CD8-positive, alpha-beta T cell (primary cell): ENCODE measurements at places on chromosomes 16 and 17.

DNA sequence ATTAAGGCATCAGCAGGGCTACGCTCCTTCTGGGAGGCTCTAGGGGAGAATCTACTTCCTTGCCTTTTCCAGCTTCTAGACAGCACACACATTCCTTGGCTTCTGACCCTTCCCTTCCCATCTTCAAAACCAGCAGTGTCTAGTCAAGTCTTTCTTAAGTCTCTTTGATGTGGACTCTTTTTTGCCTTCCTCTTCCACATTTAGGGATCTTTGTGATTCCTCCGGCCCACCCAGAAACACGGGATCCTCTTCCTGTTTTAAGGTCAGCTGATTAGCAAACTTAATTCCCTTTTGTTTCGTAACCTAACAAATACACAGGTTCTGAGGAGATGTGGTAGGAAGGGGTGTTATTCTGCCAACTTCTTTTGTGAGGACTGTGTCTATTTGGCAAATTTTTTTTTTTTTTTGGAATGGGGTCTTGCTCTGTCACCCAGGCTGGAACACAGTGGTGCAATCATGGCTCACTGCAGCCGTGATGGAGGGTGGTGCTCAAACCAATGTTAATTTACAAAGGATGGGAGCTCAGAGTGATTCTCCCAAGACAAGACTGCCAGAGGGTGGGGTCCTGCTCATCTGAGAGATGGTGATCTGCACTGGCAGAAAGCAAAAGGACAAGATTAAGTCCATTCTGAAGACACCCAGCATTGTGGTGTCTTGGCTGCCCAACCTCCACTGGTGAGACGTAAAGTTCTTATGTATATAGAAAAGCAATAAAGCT lies 14.7 kb downstream of the KNOP1 start:
- DNase-seq = no peak

DNA sequence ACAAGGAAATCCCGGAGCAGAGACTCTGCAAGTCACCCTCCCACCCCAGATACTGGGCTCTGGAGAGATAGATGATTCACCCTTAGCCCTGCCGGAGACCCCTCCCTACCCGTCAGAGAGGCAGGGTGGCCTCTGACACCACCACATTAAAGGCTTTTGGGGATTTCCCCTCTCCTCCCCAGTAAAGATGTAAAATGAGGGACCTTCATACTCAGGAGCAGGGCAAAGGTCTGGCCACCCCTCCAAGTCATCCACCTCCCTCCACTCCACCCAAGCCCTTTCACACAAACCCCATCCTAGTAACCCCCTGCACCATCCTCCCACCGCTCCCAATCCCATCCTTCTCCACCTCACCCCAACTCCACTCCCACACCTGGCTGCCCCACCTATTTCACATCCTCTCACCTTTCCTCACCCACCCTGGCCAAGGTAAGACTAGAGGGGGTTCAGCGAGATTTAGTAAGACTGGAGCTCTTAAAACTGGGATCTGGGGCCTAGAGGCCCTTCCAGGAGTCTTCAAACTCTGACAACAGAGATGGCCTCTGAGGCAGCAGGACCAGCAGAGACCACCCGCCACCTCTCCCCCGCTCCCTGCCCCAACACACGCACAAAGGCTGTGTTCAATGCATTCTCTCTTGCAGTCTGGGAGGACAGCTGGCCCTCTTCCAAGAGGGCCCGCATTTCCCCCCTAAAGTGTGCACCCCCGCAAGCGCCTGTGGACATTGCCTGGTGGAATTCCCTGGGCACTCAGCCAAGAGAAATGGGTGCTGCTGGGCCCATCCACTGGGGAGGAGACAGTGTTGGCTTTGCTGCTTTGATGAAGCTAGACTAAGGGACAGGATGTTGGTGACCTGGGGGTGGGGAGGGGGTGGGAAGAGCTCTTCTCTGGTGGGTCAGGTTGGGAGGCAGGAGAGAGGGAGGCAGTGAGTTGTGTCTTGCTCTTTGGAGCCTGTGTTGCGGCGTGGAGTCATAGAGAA lies 1.1 kb downstream of the ABAT start:
- peak; percentile 49 for DNase-seq

GRCh38 chr17:13995856-13996271 lies 73.4 kb upstream of the COX10 start:
- no peak for DNase-seq

DNA sequence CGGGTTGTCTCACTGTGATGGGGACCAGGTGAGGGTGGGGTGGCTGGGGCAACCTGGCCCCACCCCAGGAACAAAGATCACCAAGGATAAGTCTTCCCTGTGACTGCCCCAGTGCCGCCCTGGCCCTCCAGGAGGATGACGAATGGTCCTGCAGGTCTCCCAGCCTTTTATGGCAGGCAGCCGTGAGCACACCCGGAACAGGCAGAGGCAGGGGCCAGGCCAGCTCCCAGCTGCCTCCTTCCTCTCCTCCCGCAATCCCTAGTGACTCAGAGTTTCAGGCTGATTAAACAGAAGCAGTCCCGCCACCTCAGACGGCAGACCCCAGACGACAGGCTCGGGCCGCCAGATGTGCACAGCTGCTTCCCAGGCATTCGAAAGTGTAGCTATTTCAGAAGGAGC lies 13.3 kb downstream of the JUP start:
- DNase-seq = no peak

DNA sequence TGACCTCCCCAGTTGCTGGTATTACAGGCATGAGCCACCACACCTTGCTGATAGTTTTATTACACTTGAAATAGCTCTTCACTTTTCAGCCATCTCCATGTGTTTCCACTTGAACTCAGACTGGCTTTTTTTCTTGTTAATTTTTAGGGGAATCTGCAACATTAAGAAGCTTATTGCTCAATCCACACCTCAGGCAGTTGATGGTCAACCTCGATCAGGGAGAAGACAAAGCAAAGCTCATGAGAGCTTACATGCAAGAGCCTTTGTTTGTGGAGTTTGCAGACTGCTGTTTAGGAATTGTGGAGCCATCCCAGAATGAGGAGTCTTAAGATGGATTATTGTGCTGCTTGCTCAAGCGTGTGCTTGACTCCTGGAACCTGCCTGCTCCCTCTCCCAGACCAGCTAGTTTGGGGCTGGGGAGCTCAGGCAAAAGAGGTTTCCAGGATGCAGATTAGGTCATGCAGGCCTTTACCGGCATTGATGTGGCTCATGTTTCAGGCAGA lies 8.6 kb downstream of the ZNHIT3 start:
- DNase-seq = no peak

- no peak for DNase-seq
Observed at GRCh38 chr16:72609933-72610332, 438.0 kb upstream of the PMFBP1 start.

DNA sequence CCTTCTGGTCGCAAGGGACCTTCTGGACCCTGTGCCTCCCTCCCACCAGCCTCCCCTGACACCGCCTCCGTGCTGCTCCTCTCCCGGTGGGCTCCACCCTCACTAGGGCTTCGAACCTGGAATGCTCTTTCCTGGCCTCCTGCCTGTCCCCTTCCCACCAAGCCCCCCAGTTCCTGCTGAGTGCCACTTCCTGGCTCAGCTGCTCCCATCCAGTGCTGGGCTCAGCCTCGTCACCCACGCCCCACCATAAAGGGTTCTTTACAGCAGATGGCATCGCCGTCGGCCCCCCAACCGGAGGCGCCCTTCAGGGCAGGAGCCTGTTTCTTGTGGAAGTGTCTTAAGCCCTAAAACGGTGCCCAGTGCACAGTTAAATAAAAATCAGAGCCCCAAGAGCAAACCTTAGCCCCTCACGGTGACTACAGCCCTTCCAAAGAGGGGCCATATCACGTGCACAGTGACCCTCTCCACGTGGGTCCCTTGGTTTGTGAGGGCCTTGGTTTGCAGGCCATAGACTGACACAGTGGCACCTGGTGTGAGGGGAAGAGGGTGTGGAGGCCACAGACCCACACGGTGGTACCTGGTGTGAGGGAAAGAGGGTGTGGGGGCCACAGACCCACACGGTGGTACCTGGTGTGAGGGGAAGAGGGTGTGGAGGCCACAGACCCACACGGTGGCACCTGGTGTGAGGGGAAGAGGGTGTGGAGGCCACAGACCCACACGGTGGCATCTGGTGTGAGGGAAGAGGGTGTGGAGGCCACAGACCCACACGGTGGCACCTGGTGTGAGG lies 111.4 kb downstream of the METRNL start:
- no peak for DNase-seq

- no peak for DNase-seq
Observed at GRCh38 chr16:2223942-2224486, 623 bp downstream of the E4F1 start.

DNA sequence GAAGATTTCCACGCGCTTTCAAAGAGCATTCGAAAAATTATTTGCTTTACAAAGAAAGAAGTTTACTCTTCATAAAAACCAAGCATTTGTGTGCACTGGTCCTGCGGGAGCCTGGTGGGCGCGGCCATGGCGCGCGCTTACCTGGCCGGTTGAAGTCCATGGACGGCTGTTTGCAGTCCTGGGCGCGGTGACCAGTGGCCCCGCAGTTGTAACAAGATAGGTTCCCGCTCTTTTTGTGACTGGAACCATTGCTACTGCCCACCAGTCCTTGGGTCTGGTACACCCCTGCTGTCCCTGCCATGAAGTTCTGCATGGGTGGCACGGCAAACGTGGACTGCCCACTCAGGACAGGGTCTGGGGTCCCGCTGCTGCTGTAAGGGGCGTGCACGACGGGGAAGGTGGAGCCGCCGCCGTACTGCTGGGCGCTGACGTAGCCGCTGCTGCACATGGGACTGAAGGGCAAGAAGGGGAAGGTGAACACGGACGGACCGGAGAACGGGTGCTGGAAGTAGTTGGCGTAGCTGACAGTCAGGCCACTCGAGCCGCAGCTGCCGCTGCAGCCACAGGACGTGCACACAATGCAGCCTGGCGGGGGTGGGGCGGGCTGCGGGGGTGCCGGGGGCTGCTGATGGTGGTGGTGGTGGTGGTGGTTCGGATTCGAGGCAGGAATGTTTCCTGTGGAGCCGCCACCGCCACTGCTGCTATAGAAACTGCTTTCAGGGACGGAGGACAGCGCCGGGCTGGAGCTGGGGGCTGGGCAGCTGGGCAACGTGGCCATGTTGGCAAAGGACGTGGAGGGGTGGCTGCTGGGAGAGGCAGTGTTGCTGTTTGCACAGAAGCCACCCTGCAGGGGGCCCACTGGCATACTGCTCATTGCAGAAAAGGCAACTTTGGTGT lies 19.5 kb downstream of the MAP1LC3B start:
- DNase-seq = no peak

- DNase-seq = no peak
Observed at GRCh38 chr17:77946900-77947645, 11.4 kb upstream of the TNRC6C start.

GRCh38 chr17:43396491-43397060 lies 2.2 kb upstream of the ARL4D start:
- DNase-seq = no peak
